ENCODE measurements at places on chromosomes 1 and 21.

DNA sequence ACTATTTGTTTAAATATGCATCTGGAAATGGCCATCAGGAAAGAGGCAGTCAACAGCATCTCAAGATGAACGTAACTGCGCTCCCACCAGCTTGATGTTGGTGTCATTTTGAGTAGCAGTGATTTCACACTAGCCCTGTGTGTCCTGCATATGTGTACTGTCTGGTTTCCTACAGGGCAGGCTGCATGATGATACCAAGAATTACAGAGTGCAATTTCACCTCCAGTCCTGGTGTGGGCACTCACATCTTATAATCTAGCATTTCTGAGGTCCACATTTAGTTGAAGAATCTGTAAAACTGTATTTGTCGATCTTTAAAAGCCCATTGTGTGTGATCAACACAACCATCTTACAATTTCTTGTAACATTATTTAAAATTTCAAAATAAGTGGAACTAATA is 336.4 kb downstream of the PAPPA2 start:
- DNase-seq: no peak

- DNase-seq: no peak
Observed at GRCh38 chr1:40884055-40884795, 22.1 kb upstream of the CITED4 start.

DNA sequence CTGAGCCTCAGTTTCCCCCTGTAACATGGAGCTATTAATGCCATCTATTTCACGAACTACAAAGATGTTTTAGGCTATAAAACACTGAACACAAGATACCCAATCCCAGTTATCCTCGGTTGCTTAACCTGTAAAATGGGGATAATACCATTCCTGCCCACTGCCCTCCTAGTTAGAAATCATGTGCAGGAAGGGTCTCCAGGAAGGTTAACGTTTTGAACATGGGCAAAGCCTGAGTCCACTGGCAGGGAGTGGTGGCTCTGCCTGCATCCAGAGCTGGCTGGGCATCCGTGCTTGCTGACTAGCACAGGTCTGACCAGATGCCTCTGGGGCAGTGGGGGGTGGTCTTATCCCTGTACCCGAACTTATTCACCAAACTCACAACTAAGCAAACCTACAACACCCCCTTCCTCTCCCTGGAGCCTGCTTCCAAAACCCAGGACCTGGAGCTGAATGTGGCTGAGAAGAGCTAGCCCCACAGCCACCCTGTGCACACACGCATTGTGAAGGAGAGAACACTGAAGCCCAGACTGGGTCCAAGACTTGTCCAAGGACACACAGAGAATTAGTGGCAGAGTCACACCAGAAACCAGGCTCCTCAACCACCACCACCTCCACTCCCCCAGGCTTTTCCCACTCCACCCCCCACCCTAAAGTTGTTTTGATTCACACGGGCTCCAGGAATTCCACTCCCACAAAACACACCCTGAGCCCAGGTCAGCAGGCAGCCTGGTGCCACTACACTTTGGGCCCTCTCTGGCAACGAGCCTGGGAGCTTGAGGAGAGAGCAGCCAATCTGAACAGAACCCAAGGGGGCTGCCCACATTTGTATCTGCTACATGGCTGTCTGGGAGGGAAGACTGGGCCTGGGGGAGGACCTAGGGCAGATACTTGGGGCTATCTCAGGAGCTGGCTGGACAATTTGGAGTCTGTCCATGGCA is 1.6 kb downstream of the E2F2 start:
- DNase-seq: no peak

DNA sequence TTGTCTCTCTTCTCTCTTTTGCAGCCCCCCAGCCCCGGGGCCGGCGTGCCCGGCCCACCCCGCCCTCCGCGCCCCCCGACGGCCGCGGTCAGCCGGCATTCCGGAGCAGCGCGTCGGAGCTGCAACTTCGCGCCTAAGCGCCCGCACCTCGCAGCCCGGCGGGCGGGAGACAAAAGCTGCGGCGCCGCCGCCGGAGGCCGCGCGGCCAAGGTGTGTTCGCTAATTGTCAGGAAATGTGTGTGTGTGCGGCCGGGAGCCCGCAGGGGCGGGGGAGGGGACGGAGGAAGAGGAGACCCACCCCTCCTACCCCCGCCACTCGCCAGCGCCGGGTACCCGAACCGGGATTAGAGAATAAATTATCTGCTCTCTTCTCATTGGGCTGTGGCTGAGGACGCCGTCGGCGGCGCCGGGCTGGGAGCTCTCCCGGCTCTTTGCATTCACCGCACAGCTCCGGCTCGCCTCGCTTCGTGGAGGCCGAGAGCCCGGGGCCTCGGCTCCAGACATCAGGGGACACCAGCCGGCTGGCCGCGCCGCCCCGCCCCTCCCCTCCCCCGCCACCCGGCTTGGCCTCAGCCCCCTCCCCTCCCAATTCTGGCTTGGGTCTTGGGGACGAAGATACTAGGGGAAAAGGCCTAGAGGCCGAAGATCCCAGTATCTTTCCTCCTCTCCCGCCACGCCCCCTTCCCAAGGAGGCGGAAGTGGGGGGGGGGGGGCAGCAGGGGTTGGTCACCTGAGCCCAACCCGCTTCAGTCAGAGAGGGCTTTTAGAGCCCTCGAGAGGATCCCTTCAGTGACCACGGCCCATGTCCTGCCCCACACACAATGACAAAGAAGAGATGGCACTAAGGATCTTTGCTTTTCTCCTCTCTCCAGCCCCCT is 1.3 kb upstream of the BLACAT1 start:
- no peak for DNase-seq

- no peak for DNase-seq
Observed at GRCh38 chr1:159921700-159922504, 3.4 kb downstream of the TAGLN2 start.

DNA sequence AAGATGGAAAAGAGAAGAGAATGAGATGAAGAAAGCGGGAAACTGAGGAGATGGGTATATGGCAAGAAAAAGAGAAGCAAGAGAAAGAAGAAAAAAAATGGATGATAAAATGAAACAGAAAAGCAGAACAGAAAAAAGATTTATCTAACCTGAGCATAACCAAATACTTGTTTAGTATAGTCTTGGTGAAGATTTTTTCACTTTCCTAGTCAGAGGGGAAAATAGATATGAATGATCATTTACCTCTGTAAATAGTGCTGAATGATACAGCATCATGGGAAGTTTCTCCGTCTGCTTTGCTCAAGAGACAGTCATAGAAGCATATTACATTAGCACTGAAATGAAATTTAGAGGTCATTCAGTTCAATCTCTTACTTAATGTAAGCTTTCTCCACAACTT is 36.1 kb upstream of the PLPPR4 start:
- DNase-seq: no peak

DNA sequence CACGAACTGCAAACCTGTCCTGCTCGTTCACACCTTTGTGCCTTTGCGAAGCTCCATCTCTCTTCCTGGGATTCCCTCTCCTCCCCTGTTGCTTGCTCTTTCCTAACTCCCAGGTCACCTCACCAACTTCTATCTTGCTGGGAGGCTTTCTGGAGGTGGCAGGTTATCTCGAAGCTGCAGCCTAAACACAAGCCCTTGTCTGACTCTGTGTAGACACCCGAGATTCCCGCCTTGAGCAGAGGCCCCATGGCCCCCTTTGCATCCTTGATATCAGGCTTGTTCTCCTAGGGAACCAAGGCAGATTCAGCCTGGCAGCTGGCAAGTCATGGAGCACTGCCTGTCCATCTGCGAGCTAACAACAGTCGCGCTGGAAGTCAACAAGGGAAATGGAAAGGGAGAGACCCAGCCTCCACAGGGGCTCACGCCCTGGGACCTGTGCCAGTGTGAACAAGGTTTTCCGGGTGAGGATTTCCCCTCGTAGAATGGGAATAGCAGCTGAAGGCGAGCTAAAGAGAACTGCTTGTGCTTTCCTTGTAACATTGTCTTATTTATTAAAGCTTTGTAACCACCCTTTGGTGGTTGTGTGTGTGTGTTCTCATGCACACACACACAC is 109.5 kb upstream of the JUN start:
- no peak for DNase-seq

DNA sequence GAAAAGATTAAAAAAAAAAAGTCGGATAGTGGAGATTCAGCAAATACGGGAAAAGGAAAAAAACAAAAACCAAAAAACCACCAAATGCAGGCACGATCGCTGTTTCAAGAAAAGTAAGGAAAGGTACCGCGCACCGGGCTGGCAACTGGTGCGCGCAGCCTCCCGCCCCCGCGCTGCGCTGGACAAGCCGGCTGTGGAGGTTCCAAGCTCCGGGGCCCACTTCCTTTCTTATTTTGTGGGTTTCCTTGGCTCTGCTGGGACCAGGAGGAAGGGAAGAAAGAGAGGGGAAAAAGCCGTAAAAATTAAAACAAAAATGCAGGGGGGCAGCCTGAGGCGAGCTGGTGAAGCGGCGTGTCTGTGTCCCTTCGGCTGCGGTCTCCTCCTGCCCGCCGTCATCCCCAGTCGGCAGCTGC is 233 bp downstream of the ADAMTS5 start:
- DNase-seq: no peak

- DNase-seq: no peak
Observed at GRCh38 chr1:21938732-21939538, 1.8 kb upstream of the HSPG2 start.

DNA sequence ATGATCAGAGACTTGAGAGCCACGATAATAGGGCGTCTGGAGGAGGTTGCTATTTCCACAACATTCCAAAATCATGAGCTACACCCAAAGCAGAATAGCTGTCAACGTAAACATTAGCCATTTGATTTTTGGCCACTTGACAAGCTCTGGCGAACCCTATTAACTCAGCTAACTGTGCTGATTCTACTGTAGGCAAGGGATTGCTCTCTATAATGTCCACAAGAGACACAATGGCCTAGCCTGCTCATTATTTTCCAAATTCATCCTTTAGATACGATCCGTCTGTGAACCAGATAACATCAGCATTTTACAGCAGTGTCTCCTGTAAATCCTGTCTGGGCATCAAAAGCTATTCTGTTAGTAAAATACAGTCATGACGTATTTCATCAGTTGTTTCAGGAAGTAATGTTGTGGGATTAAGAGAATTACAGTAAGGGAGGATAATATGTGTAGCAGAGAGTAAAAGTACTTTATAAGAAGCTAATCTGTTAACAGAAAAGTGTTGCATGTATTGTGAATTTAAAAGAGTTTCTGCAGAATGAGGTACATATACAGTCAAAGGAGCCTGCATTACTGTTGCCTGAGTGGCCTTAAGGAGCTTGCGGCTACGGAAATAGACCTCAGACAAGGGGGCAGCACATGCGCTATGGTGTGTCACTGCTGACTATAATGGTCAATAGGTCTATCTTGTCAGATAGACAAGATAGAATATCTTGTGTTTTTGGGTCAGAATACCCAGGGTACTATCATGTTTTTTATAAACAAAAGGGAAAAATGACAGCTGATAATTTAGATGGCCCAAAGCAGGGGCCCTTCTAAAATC is 44.9 kb upstream of the TINAGL1 start:
- DNase-seq: no peak

GRCh38 chr1:172381946-172382345 is 38.5 kb upstream of the C1orf105 start:
- DNase-seq: no peak

DNA sequence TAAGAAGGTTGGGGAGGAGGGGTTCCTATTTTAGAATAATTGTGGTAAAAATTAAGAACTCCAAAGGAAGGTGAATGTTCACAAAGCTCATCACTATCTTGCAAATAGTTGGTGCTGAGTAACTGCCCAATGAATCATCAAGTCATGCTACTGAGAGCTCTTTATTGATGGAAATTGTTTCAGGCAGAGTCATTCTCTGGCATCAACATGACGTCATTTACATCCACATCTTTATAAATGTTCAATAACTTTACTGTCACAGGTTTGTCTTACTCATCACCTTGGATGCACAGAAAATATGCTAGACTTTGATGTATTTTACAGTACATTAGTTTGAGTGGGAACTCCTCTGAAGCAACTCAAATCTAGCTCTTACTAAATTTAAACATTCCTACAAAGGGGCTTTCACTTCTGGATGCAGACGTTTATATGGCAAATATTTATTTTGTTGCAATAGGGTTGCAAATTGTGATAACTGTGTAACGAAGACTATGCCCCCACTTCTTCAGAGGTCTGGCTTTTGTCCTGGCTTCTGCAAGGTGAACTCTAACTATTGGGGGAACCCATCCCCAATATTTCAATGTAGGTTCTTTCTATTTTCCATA is 273.7 kb upstream of the AJAP1 start:
- DNase-seq: no peak

GRCh38 chr1:20100632-20101355 is 18.5 kb downstream of the PLA2G2D start:
- no peak for DNase-seq

DNA sequence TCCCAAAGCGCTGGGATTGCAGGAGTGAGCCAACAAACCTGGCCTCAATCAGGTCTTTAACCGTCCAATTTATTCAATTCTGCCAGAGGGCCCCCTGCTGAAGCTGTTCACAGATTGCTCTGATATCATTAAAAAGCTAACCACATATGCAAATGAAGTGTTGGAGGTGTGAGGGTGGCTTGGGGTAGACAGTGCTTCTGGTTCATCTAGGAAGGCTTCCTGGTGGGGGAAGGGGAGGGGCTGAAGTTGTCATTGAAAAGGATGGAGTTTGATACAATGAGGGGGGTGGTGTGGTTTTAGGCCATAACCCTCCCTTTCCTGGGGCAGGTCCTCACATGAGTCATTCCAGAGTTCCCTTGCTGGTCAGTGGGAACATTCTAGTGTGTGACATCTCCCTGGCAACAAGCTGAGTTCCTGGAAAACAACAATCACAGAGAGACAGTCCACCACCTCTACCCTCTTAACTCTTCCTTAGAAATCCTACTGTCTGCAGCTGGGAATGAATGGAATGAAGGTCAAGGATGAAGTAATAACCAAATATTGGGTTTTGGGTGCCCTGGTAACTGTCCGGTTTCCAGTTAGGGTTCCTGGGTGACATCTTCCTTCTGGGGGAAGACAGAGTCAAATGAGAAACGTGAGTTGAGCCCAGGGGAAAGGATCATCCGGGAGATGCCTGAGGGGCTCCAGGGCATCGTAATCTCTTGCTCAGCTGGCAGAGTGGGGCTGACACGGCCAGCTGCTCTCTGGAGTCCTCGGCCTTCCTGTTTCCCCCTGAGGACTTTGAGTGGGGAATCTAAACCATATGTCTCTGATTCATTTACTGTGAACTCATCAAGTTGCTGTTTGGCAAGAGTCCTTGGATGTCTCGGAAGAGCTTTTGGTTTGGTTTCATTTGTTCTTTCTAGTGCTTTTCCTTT is 32.2 kb downstream of the BATF3 start:
- DNase-seq: no peak

GRCh38 chr1:226568077-226568831 is 19.7 kb downstream of the STUM start:
- no peak for DNase-seq

- DNase-seq: no peak
Observed at GRCh38 chr1:35269201-35269988, 886 bp downstream of the ZMYM4 start.

- no peak for DNase-seq
Observed at GRCh38 chr1:158146739-158147138, 34.0 kb upstream of the CD1D start.

GRCh38 chr1:57208741-57209302 is 215.0 kb downstream of the DAB1 start:
- DNase-seq: no peak

GRCh38 chr1:102191723-102192122 is 195.0 kb upstream of the OLFM3 start:
- no peak for DNase-seq

- DNase-seq: no peak
Observed at GRCh38 chr1:176567190-176567794, 104.3 kb downstream of the PAPPA2 start.

- no peak for DNase-seq
Observed at GRCh38 chr1:89528382-89528780, 3.8 kb downstream of the LRRC8B start.
